Right hindlimb (tissue), 1 donor: ENCODE measurements at places on chromosomes 3 and 15.
A peak's percentile ranks its signal among the peaks of the same experiment; 100 is the strongest.

DNA sequence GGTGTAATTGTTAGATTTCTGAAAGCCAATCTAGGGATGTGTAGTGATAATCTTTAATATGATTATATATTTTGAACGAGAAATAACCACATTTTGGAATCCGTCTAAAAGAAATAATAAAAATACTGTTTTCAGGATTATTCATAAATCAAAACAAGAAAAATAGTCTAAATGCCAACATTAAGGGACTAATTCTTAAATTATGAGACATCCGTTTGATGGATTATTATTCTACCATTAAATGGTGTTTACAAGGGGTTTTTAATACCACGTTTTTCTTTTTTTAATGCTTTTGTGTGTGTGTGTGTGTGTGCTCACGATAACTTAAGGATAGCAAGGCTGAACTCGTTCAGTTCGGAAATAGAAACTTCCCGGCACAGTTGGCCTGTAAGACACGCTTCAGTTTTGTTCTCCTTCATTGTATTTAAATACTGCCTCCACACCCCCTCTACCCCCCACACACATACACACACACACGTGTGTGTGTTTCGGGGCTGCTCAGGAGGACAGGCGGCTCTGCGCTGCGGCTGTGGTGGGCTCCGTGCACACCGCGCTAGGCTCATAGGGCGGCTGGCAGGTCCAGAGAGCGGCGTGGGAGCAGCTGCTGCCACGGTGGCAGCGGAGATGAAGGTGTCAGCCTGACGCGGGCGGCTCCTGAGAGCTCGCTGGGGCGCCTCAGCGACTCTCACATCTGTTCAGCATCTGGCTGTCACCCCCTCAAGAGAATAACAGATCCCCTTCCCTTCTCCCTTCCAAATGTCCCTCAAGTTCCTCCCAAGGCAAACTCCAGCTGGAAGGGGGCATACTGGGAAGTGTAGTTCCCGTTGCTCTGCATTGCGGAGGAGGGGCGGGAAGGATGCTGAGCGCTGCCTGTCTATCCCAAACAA, 23.0 kb upstream of the ANP32A start:
- peak; percentile 56 for DNase-seq

GRCh38 chr15:44250566-44251205, 37.8 kb upstream of the GOLM2 start:
- DNase-seq, result no peak

- DNase-seq, result no peak
Observed at GRCh38 chr3:128491691-128491940, 1.4 kb downstream of the GATA2 start.

GRCh38 chr3:35946121-35946853, 307.0 kb downstream of the ARPP21 start:
- DNase-seq, result no peak

DNA sequence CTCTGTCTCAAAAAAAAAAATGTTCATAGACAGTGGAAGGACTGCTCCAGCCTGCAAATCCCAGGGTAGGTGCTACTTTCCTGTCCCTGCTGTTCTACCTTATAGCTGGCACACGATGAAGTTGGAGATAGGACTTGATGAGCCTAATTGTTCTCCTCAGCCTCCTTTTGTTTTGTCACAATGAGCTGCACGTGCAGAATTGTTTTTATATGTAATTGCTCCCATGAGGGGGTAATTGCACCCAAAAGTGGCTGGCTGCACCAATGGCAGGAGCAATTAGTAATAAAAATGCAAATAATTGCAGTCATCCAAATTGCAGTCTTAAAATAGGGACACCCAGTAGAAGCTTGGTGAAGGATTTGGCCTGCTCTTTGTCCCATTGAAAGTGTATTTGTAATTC, 63.0 kb upstream of the PFN2 start:
- no peak for DNase-seq

DNA sequence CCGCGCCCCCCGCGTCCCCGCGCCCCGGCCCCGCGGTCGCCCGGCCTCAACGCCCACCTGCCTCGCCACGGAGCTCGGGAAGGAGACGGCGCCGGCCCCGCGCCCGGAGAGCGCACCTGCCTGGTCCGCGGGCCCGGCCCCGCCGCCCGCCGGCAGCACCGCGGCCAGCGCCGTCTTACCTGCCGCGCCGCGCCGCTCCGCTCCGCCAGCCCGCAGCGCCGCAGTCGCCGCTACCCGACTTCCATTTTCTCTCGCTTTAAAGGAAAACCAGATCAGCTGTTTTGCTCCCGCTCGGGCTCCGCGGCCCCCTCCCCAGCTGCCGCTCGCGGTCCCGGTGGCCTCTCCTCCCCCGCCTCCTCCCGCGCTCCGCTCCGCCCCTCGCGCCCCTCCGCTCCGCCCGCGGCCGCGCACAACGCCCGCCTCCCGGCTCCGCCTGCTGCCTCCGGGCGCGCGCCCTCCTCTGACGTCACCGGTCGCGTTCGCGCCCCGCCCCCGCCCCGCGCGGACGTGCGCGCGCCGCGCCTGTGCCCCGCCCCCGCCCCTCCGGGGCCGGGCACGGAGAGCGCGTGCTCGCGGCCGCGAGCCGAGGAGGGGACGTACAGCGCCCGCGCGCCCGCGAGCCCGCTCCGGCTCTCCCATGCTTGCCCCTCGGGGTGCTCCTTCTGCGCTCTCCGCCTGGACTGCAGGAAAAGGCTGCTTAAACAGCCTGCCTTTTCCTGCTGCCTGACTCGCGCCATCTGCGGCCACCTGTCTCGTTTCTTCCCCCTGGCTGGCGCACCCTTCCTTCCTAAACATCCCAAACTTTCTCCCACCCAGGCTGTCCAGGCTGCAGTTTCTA, 159.8 kb upstream of the CHRNA7 start:
- DNase-seq, result peak; percentile 92

DNA sequence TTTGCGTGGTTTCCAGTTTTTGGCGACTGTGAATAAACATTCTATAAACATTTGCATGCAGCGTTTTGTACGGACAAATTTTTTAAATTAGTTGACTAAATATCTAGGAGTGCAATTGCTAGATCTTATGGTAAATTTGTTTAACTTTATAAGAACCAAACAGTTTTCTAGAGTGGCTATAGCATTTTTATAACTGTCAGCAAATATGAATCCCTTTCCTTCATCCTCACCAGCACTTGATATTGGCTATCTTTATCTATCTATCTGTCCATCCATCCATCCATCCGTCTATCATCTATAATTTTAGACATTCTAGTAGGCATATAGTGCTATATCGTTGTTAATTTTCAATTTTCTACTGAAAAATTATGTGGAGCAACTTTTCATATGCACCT, 158.4 kb upstream of the CHRNA7 start:
- DNase-seq, result no peak

- DNase-seq, result no peak
Observed at GRCh38 chr15:60372756-60373155, 25.0 kb downstream of the ANXA2 start.

- DNase-seq, result no peak
Observed at GRCh38 chr3:177590826-177591225, 393.5 kb upstream of the TBL1XR1 start.
